ENCODE measurements at places on chromosomes 4 and X.

DNA sequence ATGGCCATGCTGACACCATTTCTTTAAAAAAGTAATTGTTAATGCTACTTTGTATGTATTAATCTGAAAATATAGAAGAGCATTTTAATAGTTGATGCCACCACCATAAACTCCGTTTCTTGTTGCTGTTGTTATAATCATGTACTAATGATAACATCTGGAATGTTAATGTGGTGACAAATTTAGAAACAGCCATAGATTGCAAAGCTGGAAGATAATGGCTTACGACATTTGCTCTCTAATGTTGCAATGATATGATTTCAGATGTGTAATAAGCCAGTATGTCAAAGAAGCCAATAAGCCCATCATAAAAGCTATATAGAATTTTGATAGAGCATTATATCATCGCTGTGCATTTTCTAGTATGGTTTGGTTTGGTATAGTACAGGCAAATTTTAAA is 579.4 kb upstream of the ZFP42 start:
- no peak for DNase-seq

DNA sequence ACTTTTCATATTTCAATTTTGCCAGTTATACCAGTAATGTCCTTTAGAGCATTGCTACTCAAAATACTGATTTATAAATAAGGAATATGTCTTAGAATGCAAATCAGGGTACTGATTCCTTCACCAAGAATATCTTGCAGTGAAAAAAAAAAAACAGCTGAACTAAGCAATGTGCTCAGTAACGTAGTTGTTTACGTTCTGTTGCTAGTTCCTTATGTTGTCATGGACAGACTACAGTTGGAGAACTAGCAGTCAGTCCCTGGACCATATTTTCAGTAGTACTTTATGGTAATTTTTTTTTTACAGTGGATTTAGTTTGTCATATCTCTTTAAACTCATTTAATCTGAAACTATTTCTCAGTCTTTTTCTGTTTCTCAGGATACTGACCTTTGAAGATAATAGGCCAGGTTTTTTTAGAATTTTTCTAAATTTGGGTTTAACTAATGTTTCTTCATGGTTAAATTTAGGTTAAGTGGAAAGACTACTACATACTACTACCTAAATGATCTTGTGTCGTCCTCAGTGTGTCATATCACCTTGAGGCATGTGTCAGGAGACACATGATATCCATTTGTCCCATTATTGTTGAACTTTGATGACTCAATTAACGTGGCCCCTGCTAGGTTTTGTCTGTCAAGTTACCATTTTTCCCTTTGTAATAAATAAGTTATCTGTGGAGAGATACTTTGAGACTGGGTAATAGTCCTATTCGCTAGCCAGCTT is 21.0 kb downstream of the SMARCAD1 start:
- DNase-seq: no peak

GRCh38 chr4:150299816-150300215 is 221.6 kb downstream of the DCLK2 start:
- DNase-seq: no peak

- no peak for DNase-seq
Observed at GRCh38 chrX:69015564-69016292, 149.5 kb downstream of the PJA1 start.

GRCh38 chr4:2256156-2256731 is 5.7 kb downstream of the MXD4 start:
- DNase-seq: no peak

DNA sequence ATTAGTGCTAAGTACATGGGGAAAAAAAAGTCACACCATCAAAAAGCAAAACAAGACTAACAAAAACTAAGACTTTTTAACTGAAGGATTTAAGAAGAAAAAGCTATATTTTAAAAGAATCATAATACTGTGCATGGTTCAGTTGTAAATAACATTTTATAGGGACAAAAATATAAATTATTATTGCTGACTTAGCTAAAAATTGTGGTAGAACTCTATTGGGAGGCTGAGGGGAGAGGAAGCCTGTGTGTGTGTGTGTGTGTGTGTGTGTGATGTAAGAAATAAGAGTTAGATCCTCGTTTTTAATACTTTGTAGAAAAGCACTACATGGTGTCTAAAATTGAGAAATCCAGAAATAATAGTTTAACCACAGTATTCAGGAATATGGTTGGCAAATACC is 1950.9 kb upstream of the TENM3 start:
- no peak for DNase-seq

GRCh38 chrX:114075073-114075673 is 508.7 kb upstream of the HTR2C start:
- DNase-seq: no peak

- DNase-seq: peak; percentile 74
Observed at GRCh38 chr4:139301821-139302611, at the start of gene NDUFC1. Gene NDUFC1, minus strand, starts transcription at chr4:139302477. Its CDS starts 6,679 bp downstream, at chr4:139295798.

GRCh38 chr4:25068386-25068785 is 37.6 kb upstream of the LGI2 start:
- no peak for DNase-seq

DNA sequence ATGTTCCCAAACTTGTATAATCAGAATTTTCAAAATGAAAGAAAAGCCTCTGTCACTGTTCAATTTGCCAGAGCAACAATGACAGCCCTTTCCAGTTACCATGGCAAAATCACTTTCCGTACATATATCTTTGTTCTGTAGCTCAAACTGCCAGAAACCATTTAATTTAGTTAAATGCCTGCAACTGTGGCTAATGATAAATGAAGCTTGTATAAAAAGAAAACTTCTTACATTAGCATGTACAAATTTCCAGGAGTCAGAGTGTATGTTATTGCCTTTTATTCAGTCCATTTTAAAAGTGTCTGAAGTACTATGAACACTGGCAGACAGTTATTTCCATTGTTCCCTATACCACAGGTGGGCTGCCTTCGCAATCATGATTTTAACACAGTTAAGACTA is 30.3 kb downstream of the ARAP2 start:
- DNase-seq: no peak

- DNase-seq: peak; percentile 18
Observed at GRCh38 chrX:150546711-150547153, 21.7 kb upstream of the MTM1 start.

DNA sequence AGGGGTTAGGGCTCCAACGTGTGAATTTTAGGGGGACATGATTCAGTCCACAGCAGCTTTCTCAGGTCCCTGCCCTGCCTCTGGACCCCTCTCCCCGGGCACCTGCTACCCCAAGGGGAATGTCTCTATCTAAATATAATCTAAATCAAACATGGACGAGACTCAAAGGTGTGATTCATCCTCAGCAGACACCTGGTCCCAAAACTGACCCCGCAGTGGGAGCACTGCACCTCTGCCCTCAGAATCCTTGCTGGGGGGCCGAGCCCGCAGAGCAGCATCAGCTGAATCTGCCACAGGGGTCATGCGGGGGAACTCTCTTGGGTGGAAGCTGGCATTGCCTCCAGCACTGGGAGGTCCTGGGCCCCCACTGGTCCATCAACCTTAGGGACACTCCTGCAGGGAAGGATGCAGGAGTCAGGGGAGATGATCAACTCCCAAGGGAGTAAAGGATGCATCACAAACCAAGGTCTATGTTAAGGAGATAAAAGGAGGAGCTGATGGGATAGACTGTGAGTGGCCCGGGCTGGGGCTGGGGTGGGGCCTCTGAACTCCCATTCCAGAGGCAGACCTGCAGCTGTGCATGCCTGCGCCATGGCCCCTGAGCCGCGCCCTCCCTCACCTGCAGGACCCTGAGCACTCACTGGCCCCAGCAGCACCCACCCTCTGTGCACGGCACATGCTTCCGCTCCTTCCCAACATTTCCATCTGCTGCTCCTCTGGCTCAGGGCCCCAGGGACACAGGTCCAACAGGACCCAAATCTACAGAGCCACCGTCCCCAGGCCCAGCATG is 54.0 kb downstream of the ADRA2C start:
- DNase-seq: no peak

- no peak for DNase-seq
Observed at GRCh38 chr4:185134307-185134869, 8.7 kb upstream of the SLC25A4 start.

DNA sequence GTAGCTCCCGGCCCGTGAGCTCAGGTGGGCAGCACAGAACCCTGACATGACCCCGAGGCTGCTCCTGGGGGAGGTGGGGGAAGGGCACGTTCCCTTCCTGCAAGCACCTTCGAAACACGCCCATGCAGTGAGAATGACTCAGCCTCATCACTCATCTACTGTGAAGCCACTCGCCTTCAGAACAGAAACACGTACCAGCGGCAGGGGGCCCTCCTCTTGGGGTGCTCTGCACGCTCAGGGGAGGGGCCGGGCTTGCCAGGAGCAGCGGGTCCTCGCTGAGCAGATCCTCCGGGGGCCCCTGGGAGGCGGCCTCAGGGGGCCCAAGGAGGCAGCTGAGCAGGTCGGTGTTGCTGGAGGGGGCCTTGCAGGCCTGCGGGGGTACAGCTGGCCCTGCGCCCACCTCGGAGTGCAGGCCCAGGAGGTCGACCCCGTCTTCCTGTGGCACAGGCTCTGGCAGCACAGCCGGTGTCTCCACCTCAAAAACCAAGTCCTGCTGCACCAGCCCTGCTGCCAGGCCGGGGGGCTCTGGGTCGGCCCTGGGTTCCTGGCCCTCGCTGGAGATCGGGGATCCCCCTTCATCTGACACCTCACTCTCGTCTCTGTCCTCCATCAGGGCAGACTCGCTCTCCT is 40.9 kb upstream of the CPLX1 start:
- no peak for DNase-seq

DNA sequence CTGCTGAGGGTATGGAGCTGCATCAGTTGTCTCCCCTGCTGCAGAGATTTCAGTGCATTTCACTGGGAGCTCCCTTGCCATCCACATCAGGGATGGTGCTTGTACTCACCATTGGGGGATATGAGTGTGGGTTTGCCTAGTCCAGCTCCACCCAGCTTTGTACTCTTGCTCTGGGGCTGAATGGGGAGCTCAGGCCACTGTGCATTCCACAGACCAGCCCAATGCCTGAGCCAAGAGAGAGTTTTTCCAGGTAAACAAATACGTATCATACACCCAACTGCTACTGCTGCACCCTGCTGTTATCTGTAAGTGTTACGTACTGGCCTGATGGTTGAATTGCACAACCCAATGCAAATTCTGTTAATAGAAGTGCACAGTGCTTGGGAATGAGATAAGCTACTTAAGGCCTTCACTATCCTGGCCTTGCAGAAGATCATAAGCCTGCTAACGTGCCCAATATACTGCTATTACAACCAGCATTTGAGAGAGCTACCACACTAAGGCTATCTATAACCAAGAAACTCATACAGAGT is 205.0 kb upstream of the DMD start:
- DNase-seq: no peak

- no peak for DNase-seq
Observed at GRCh38 chrX:48532161-48532560, 7.4 kb upstream of the TBC1D25 start.

DNA sequence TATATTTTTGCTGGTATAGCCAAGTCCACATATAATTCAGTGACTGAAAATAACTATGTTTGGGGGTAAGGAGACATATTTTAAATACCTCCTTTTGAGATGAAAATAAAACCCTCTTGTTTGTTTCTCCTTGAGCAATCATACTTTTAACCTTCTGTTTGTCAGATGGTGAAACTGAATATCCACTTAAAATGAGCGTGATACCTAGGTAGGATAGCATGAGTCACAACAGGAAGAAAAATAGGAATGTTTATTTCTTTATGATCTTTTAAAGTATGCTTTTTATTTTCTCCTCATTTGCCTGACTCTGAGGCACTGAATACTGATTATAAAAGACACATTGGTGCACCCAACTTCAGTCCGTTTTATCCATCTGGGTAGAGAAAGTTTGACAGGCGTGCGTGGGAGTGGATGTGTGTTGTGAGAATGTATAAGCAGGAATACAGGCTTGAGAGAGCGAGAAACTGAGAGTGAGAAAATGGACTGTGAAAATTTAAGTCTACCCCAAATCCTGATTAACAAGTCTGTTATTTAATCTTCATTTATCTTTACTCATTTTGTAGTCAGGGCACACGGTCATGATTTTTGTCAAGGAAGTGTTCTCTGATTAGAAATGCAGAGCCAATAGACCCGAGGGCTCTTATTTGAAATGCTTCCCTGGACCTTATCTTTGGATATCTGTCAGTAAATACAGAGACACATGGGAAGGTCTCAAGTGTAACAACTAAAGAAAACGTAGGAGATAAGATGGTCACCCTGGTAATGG is 62.1 kb upstream of the ANTXR2 start:
- DNase-seq: no peak

GRCh38 chr4:133148690-133149363 is at the start of gene PCDH10:
Gene PCDH10, plus strand, starts transcription at chr4:133149294. Its CDS starts 847 bp downstream, at chr4:133150141.
- DNase-seq: no peak

DNA sequence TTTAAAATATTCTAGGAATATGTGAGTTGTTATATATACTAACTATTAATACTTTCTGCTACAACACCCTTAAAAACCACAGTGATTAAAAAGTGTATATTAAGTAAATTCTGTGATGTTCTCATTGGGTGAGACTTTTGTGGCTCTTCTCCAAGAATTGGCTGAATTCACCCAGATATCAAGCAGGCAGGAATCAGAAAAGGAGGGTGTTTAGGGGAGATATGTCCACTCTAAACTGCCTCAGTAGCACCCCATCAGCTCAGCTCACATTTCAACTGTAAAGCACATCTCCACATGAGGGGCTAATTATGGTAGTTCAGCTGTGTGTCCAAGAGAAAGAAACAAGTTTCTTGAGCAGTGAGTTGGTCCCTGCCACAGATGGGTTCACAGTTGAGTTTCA is 165.0 kb downstream of the GALNTL6 start:
- DNase-seq: no peak

DNA sequence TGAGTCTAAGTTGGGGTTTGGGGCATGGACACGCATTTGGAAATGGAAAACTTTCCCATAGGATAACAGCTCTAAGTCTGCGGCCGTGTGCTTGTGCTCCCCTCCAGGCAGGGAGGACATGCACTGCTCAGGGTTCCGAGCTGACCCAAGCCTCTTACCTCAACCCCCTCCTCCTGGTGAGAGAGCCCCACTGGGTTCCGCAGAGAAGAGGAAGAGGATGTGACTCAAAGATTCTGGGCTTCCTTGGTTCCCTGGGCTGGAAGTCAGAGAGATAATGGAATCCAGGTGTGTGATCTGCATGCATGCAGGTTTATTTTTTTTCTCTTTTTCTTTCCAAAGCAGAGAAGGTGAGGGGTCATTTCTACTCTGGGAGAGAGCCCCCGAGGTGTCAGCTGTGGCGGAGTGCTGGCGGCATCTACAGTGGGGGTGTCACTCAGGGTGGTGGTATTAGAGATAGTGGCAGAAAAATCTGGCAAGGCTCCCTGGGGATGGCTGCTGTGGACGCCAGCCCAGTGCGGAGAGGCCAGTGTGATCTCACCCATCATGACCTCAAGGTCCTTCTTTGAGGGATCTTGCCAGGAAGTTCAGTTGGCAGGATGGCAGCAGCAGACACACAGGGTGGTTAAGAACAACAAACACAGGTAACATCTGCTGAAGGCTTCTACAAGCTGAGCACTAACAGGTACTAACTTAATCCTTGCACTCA is 168.7 kb upstream of the HAND2 start:
- DNase-seq: no peak

DNA sequence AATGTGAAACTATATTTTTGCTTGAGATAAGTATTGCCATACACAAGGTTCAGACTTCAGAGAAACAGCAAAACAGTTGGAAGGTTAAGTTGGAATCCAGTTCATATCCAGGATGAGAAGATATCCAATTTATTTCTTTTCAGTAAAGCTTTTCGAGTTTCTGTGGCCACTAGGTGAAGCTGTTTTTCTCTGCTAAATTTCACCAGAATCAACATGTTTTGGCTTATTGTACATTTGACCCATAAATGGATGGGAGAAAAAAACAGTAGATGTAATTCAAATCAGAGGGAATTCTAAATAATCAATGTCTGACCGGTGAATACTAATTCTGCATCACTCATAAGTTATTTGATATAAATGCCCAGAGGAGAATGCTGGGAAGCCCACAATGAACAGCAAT is 9.1 kb upstream of the METTL14 start:
- DNase-seq: no peak

All from activated naive CD4-positive, alpha-beta T cell treated with anti-CD3 and anti-CD28 coated beads, Interleukin-2, amount 50 U/mL, for 16 hours (primary cell).